ENCODE measurements at places on chromosomes 5 and 9.

DNA sequence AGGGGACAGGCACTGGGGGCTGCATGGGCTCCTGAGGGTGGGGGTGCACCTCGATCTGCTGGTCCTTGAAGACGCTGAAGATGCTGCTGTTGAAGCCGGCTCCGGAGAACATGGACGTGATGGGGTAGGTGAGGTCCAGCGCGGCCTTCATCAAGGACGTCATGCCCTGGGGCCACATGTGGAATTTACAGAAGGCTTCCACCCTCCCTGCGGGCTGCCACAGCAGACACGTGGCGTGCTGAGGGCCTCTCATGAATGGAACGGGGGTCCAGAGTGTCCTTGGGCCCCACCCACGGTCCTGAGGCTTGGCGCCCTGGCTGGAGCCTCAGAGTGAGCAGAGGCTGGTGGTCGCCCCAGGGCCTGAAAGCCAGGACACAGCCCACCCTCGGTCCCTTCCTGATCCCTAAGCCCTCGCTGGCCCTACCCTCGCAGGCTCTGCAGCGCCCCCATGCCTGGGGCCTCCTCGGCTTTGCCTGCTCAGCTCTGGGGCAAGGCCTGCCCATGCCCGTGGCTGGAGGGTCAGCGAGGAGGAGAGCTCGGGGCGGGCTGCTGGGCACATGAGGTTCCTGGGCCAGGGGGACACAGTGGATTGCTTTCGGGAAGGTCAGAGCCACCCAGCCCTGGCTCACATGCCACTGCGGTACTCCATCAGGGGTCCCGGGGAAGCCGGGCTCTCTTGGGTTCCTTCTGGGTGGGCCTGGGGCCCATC lies 5.3 kb upstream of the NSMF start:
- DNase-seq, result no peak

- DNase-seq, result no peak
Measured at GRCh38 chr5:141186897-141187512, at the start of gene PCDHB9. PCDHB9 (plus strand) TSS chr5:141187161; CDS start chr5:141187319, 158 bp downstream.

DNA sequence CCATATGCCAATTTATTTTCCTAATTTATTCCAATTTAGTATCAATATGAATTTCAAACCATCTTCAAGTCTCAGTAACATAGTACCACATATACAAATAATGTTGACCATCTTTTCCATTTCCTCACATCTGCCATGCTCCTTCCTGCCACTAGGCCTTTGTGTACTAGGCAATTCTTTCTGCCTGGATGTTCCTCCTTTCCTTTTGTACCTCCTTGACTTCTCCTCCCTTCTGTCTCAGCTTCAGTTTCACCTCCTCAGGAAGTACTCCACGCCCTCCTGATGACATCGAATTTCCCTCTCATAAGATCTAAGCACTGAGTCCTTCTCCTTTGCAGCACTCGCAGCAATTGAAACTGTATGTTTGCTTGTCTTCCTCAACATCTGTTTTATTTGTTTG lies 53.9 kb downstream of the MEF2C start:
- peak; percentile 91 for DNase-seq

- DNase-seq, result no peak
Measured at GRCh38 chr5:79143684-79144379, 32.2 kb downstream of the BHMT start.

DNA sequence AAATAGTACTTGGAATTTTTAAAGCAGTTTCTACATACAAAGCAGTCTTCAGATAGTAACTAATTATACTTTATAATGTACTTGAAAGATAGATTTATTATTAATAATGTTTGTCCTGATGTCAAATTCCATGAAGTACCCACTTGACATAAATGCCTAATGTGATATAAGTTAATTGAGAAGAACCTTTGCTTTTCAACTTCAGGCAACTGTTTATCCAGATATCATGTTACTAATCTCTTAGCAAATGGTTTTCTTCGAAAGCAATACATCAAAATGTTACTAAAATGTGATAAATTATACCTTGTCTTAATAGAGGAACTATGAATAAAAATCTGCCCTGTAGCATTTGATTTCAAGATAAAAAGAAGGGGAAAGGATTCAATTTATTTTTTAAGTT lies 146.8 kb upstream of the FBXL17 start:
- DNase-seq, result no peak

DNA sequence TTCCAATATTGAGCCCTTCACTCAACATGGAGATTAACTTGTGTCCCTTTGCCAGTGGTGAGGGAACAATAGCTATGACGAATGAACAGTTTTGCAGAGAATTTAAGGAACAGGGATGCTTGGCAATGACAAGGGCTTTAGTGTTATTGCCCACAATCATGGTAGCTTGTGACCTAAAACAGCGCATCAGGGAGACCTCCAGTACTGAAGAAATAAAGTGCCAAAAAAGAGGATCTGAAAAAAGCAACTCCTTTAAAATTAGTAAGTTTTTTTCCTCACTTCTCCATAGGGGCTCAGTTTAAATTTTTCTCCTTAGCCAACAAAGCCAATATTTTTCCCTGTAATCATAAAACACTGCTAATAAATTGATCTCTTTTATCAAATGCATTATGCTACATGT lies 41.8 kb upstream of the PAM start:
- no peak for DNase-seq

DNA sequence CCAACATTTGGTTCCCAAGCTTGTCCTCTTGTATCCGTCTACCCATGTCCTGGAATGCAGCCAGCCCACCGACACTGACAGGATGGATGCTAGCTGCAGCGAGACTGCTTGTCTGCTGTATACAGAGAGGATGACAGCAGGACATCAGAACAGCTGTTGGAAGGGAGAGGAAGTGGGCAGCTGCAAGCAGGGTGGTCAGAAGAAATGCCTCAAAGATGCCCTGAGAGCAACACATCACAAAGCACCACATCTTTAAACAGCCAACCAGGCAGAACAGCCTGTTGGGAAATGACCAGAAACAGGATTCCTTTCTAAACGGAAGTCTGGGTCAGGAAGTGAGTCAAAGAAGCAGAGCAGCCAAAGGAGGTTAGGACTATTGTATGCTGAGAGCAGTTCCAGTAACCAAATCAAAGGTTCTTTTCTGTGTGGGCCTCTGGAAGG lies 219.1 kb downstream of the NDUFS4 start:
- no peak for DNase-seq

DNA sequence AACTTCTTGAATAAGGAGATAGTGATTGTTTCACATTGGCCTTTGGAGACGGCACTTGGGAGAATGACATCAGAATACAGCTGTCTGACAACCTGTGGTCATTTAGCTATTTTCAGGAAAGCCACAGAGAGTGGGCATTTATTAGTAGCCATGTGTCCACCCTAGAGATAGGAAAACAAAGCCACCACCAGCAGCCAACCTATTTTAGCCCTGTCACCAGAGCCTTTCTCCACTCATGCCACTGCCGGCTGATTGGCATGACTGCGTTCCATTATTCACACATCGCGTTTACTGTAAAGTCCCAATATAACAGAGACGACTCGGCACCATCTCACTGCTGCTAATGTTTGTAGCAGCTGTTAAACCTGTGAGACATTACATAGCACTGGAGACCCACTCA lies 330.1 kb downstream of the NDUFS4 start:
- no peak for DNase-seq

- DNase-seq, result no peak
Measured at GRCh38 chr9:77659926-77660325, 11.8 kb upstream of the GNA14 start.

GRCh38 chr9:97632248-97632984 lies 752 bp downstream of the TSTD2 start:
- peak; percentile 74 for DNase-seq

DNA sequence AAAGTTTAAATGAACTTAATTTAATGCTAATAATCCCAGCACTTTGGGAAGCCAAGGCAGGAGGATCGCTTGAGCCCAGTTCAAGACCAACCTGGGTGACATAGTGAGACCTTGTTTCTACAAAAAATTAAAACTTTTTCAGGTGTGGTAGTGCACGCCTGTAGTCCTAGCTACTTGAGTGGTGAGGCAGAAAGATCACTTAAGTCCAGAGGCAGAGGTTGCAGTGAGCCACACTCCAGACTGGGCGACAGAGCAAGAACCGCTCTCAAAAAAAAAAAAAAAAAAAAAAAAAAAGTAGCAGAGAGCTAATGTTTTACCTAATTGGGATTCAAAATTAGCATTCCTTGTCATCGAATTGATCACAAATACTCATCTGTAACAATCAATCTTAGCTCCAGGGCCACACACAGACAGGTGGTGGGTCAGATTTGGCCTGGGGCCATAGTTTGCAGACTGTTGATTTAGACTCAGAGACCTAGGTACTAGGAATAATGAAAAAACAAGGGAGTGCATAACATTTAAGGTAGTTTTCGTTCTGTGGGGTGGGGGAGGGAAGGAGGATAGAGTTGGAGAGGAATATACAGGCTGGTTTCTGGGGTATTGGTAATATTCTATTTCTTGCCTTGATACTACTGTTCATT lies 21.4 kb downstream of the HSDL2 start:
- DNase-seq, result no peak

All from suppressor macrophage treated with lipopolysaccharide for 4 hours (primary cell).